ENCODE measurements at places on chromosomes 7 and 10.
A peak's percentile ranks its signal among the peaks of the same experiment; 100 is the strongest.

DNA sequence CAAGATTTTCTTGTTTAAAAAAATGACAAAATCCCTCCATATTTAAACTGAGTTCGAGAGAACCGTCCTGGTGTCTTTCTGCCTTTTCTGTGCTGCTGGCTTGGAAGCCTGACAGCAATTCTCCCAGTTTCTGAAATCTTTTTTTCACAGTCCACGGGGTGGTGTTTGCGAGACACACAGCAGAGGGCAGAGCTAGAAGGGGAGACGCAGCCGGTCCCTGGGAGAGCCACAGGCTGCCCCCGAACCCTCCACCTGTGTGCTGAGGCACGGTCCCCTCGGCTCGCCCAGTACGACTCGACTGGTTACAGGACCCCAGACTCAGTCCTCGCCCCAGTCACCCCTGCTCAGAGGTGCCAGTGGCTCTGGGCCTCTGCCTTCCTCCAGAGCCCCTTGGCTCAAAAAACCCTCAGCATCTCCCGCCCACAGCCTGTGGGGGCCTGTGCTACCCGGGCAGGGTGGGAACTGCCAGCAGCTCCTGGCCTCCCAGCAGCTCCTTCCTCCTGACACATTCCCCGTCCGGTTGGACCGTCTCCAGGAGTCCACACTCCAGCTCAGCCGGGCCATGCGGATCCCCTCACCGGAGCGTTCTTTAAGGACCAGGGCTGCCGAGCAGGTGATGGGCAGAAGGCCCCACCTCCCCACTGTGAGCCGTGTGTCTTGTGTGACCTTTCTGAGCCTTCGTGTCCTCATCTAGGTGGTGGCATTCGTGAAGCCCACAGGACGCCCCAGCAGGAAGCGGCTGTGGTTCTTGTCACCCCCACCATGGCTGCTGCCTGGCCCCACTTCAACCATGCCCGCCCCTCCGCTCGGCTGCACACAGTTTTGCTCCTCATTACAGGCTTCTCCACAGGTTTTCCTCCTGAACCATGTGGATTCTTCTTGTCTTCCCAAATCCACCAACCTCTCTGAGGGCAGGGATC, 52.3 kb upstream of the EN2 start:
- no peak for DNase-seq

- no peak for DNase-seq
Measured at GRCh38 chr7:6497994-6498393, 50.2 kb upstream of the DAGLB start.

GRCh38 chr10:52351914-52352330, 37.8 kb downstream of the DKK1 start:
- no peak for DNase-seq

DNA sequence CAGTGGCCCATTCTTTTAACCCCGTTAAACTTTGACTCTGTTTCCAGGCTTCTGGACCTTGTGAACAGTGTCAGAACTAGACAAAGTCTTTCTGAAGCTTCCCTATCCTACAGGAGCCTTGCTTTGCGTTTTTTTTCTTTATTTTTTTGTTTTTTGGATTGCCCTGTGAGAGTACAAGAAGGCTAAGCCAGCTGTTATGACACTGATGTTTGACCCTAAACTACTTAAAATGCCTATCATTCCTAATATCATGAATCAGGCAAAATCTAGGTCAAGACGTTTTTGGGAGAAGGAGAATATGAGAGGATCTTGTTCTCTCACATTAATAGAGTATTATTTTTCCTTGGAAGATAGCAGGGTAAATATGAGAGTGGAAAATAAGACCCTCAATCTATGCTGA, 79.8 kb downstream of the EPDR1 start:
- DNase-seq = no peak

- no peak for DNase-seq
Measured at GRCh38 chr10:11440250-11441150, 170.9 kb downstream of the USP6NL start.

GRCh38 chr7:147516391-147516790, 1074.2 kb upstream of the C7orf33 start:
- no peak for DNase-seq

- no peak for DNase-seq
Measured at GRCh38 chr10:111093741-111094380, 17.0 kb downstream of the ADRA2A start.

GRCh38 chr10:82420001-82420400, 545.0 kb downstream of the NRG3 start:
- no peak for DNase-seq

GRCh38 chr10:61983255-61983654, 81.8 kb downstream of the ARID5B start:
- DNase-seq = no peak

DNA sequence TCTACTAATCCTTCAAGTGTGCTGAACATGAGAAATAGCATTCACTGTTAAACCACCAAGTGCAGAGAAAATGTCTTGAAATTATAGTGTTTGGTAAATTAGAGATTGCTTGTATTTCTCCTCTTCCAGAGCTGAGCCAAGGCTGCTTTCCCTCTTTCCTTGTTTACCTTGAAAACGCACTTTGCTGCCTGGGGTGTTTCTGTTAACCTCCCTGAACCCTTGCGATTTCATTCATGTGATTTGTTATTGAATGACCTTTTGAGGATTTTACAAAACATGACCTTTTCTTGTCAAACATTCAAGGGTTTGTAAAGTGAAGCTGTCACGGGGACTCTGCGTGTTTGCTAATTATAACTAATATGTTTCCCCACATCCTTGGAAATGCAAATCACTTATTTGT, 169.4 kb downstream of the LRMDA start:
- DNase-seq = no peak

- no peak for DNase-seq
Measured at GRCh38 chr10:52568309-52568708, 204.3 kb downstream of the MBL2 start.

GRCh38 chr10:115091161-115091560, 2.0 kb upstream of the ATRNL1 start:
- DNase-seq = no peak

GRCh38 chr10:86657396-86658011, 3.2 kb downstream of the OPN4 start:
- no peak for DNase-seq

DNA sequence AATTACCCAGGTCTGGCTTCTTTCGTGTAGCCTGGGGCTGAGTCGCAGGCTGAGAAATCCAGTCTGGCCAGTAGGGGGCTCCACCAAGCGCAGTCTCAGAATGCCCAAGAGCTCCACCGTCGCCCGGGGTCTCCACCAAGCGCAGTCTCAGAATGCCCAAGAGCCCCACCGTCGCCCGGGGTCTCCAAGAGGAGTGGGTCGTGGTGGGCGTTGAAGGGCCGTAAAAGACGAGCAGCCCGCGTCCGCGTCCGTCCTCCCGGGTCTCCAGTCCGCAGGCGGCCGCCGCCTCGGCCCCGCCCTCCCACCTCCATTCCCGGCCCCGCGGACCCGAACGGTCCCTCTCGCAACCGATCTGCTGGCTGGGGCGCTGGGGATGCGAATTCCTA, 892 bp upstream of the ZYX start:
- DNase-seq = peak; percentile 80

- no peak for DNase-seq
Measured at GRCh38 chr10:17216901-17217395, 11.1 kb upstream of the VIM start.

- no peak for DNase-seq
Measured at GRCh38 chr7:124072603-124073309, 39.9 kb upstream of the TMEM229A start.

GRCh38 chr10:29713450-29713849, 78.7 kb upstream of the SVIL start:
- no peak for DNase-seq

GRCh38 chr10:103933557-103934121, 15.7 kb upstream of the STN1 start:
- DNase-seq = no peak

DNA sequence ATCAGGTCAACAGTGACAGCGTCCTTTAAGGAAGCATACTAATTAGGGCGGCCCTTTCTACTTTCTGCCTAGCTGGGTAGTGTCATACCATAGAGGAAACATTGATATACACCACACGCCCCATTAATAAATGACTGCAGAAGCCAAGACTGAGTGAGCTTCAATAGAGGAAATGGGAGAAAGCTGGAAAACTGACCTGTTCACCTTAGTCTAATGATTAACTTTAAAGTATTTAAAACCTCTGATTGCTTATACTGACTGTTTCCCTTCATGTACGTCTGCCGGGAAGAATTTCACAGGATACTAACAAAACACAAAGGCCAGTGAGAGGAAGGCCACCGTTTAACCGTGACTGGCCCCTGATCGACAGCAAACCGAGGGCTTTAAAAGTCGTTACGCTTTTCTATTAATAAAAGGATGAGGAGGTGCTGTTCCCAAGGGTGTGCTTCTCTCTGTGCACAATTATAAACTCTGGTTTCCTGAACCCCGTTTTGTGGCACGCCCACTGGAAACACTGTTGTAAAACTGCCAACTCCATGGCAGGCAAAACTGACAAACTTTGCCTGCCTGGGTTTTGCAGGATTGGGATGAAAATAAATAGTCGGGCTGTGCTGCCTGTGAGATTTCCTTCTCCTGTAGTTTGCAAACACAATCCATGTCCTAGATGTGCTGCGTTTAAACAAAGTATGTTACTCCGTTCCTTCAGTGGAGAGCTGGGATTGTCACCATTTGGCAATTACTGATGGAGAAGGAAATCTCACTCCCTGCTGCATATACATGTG, 137.6 kb downstream of the NRP1 start:
- DNase-seq = peak; percentile 55

DNA sequence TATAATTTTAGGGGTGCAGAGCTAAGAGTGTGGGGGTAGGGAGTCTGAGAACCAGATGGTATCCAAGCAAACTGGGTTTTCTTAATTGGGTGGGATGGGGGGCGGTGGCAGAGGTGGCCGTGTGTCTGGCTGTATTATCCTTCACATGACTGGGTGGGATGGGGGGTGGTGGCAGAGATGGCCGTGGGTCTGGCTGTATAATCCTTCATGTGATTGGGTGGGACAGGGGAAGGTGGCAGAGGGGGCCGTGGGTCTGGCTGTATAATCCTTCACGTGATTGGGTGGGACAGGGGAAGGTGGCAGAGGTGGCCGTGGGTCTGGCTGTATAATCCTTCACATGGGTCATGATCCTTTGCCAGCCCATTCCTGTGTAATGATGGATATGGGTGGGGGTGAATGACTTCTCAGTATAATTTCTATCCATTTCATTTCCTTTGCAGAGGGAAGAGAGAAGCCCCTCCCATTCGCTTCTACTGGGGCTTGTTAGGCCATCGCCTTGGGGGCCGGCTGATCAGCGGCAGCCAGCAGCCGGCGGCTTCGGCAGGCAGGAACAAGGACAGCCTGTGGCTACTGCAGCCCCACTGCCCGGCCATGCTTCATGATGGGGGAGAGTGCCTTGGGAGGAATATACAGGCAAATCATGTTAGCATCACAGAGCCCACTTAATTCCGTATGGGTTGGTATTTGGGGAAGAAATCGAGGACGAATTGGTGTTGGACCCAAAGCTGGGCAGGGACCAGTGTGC, 179.6 kb upstream of the MKI67 start:
- no peak for DNase-seq

DNA sequence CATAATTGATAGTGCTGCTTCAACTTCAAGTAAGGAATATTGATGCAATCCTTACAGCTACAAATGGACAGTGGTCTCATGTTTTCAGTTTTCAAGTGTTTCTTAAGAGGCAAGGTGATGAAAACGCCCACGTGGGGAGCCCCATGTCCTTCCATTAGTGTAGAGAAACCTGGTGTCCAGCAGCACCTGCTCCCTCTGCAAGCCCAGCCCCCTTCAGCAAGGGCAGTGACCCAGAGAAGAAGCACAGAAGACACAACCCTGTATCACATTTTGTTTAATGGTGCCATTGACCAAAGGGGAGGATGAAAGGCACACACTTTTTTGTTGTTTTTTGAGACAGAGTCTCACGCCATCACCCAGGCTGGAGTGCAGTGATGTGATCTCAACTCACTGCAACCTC, 143.7 kb downstream of the EGFR start:
- DNase-seq = no peak

DNA sequence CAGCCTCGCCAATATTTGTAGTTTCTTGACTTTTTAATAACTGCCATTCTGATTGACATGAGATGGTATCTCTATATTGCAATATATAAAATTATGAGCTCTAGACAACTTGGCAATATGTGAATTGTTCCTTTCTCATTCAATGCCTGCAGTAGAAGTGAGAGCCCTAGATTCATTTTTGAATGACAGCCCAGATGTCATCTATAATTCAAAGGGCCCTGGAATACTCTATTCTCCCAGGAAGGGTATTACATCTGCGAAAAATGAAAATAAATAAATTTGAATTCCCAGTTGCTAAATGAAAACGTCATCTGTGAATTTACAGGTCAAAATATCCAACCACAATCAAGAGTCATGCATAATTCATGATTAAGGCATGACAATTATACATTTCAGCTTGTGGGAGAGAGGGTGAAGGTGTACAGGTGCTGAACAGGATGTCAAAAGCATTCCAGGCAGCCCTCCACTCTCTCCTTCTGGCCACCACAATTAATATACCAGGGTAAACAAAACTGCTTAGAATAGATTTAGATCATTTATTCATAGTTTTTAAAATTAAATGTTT, 1147.3 kb downstream of the XPNPEP1 start:
- no peak for DNase-seq

DNA sequence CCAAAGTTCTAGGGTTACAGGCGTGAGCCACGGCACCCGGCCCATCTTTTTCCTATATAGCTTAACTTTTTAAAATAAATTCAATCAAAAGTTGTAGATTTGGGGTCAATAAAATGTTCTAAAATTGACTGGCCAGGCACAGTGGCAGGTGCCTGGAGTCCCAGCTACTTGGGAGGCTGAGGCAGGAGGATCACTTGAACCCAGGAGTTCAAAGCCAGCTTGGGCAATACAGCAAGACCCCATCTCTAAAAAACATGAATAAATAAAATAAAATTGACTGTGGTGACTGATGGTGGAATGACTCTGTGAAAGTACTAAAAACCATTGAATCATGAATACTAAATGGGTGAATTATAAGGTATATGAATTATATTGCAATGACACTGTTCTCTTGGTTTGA, 20.8 kb downstream of the P4HA1 start:
- DNase-seq = no peak

DNA sequence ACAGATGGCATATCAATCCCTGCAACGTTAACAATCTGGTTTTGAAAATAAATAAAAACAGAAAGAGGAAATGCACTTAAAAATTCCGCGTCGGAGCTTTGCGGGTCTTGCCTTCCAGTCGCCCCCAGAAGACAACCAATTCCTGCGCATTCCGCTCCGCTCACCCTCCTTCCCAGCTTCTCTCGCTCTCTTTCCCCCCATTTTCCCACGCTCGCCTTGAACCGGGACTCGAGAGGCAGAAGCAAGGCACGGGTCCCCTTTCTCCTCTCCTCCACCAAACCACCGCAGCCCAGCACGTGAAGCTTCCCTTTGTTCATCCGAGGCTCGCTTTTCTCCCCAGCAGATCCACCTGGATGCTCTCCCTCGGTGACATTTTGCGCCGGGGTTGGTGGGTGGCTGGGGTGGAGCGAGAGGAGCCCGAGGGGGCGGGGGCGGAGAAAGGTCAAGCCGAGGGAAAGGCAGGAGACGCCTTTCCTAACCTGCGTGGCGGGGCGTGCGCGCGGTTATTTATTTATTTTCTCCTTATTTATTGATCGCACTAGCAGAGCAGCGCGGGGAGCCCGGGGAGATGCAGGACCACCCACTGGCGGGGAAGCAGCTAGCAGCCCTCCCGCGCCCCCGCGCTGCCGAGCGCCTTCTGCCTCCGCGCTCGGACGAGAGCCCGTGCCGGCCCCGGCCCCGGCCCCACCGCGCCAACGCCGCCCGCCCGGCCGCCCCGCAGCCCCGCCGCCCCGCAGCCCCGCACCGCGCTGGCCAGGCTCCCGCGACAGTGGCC, at the start of gene KCND2:
Gene KCND2, plus strand, starts transcription at position 475 of the 775 bp plus-strand sequence.
- DNase-seq = no peak

All from skin of body (tissue), 3 donors.